ENCODE measurements at places on chromosomes 16 and 17.

DNA sequence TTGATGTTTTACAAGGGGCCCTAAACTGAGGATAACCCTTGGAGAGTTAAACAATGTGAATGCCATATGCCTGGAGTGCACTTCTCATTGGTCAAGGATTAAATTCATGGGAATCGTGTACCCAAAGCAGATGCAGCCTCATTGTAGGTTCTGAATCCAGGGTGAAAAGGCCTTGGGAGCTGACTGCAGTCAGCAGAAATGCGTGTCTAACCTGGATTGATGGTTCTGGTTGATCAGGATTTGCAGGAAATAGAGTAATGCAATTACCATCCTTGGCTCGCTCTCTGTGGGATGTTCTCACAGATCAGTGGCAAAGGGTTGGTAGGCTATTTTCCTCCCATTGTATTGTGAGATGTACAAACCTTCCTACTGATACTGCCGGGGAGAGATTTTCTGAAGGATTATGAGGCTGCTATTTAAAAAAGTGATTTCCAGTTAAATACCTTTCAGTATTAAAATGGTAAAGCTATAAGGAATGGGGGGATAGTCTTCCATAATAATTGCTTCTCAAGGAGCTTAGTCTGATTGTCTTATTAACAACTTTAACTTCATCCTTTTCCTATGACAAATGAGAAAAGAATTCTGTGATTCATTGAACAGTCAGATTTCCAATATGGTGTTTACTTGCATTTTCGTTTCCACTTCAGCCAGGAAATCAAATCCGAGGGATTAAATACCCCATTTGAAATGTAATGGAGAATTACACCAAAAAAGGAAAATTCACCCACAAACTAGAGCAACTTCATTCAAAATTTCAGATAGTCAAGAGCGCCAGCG is 1028.1 kb upstream of the EEF2KMT start:
- no peak overlapping the region for H3K27ac ChIP-seq
- H3K4me1 ChIP-seq: peaks cover 3% of the 10 kb centered on the region
- no peak overlapping the region for H3K4me3 ChIP-seq
- no peak for DNase-seq

- no peaks in the 10 kb centered on the region for H3K36me3 ChIP-seq
- DNase-seq: no peak
- H3K27me3 ChIP-seq: peaks cover 29% of the 10 kb centered on the region
- H3K4me1 ChIP-seq: peaks cover 10% of the 10 kb centered on the region
These were observed 1.1 kb upstream of the DLX3 start for GRCh38 chr17:49996121-49996494.

DNA sequence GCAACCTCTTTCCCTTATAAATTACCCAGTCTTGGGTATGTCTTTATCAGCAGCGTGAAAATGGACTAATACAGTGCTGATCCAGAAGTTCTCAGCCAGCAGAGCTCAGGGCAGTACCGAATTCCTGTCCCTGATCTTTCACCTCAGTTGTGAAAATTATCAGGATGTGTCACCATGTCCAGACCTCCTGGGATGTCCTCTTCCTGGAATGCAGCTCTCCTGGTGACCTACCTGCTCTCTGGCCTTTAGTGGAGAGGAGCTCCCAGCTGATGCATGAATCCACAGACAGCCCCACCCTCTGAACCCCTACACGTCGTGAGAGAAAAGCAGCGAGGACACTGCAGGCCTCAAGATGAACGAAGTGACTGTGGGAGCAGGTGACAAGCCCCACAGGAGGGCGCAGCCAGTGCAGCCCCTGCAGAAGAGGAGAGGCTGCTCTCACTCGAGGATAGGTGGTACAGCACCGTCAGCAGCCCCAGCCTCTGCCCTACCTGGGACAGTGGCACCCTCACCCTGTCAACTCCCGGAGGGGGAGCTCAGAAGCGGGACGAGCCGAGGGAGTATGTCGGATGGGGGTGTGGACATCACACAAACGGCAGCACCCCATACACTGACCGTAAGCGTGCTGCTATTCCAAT is 22.0 kb upstream of the C16orf95 start:
- peaks cover 10% of the 10 kb centered on the region for H3K27me3 ChIP-seq
- H3K4me3 ChIP-seq: no peak overlapping the region
- H3K36me3 ChIP-seq: peaks cover 9% of the 10 kb centered on the region
- DNase-seq: no peak

- peak within 1 kb of the TSS; percentile 64 for H3K4me3 ChIP-seq
- peaks cover 18% of the 10 kb centered on the region for H3K4me1 ChIP-seq
- H3K27ac ChIP-seq: no peak within 1 kb of the TSS
- DNase-seq: no peak
- H3K36me3 ChIP-seq: no peaks in the 10 kb centered on the region
These were observed at the start of gene RRAD for GRCh38 chr16:66925322-66925840. TSS of gene RRAD (minus strand) at chr16:66925535. CDS start at chr16:66925179, 356 bp downstream.

- no peak overlapping the region for H3K4me3 ChIP-seq
- H3K4me1 ChIP-seq: peaks cover 12% of the 10 kb centered on the region
- H3K36me3 ChIP-seq: peaks cover 5% of the 10 kb centered on the region
- no peak overlapping the region for H3K27ac ChIP-seq
- DNase-seq: no peak
These were observed 449.9 kb downstream of the WWOX start for GRCh38 chr16:78549366-78549765.

DNA sequence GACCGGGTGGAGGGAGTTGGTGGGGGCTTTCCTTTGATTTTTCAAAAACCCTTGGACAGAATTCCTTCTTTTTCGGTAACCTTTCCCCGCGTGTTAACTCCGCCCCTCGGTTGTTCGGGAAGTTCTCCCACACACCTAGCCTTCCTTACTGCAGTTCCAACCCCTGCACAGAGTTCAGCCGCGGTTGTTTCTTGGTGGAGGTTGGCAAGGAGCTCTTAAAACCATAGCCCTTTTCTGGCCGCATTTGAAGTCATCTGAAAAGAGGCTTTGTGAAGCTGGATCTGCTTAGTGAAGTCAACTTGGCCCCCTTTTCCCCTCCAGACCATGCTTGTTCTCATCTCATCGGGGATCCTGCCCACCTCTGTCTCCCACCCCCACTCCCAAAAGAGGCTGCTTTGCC is 1.8 kb downstream of the CACNG4 start:
- peak overlapping the region; percentile 67 for H3K27ac ChIP-seq
- peaks cover 39% of the 10 kb centered on the region for H3K4me1 ChIP-seq
- H3K27me3 ChIP-seq: peaks cover 40% of the 10 kb centered on the region

- no peaks in the 10 kb centered on the region for H3K36me3 ChIP-seq
- H3K4me1 ChIP-seq: peaks cover 1% of the 10 kb centered on the region
- no peak overlapping the region for H3K4me3 ChIP-seq
These were observed 52.6 kb upstream of the BPTF start for GRCh38 chr17:67772679-67773078.

GRCh38 chr17:18191236-18191667 is 7.6 kb downstream of the ALKBH5 start:
- H3K27ac ChIP-seq: peak overlapping the region; percentile 39
- H3K4me1 ChIP-seq: peaks cover 19% of the 10 kb centered on the region
- no peaks in the 10 kb centered on the region for H3K36me3 ChIP-seq
- no peaks in the 10 kb centered on the region for H3K27me3 ChIP-seq
- no peak overlapping the region for H3K4me3 ChIP-seq

- no peaks in the 10 kb centered on the region for H3K27me3 ChIP-seq
- H3K4me3 ChIP-seq: peak overlapping the region; percentile 10
- peaks cover 12% of the 10 kb centered on the region for H3K4me1 ChIP-seq
- no peak for DNase-seq
These were observed 9.3 kb upstream of the IRX5 start for GRCh38 chr16:54921206-54921824.

GRCh38 chr17:68356520-68356919 is 65.2 kb downstream of the ARSG start:
- no peak overlapping the region for H3K4me3 ChIP-seq
- no peak for DNase-seq
- H3K27me3 ChIP-seq: no peaks in the 10 kb centered on the region
- no peak overlapping the region for H3K27ac ChIP-seq
- no peaks in the 10 kb centered on the region for H3K36me3 ChIP-seq

- peaks cover 5% of the 10 kb centered on the region for H3K4me1 ChIP-seq
- peaks cover 2% of the 10 kb centered on the region for H3K36me3 ChIP-seq
- peaks cover 32% of the 10 kb centered on the region for H3K27me3 ChIP-seq
- no peak for DNase-seq
These were observed 563 bp downstream of the ZACN start for GRCh38 chr17:76079535-76079955.

GRCh38 chr16:64532117-64532516 is 589.7 kb downstream of the CDH11 start:
- DNase-seq: no peak
- no peaks in the 10 kb centered on the region for H3K27me3 ChIP-seq
- H3K4me3 ChIP-seq: no peak overlapping the region
- H3K4me1 ChIP-seq: no peaks in the 10 kb centered on the region
- H3K36me3 ChIP-seq: no peaks in the 10 kb centered on the region
- H3K27ac ChIP-seq: no peak overlapping the region

- no peaks in the 10 kb centered on the region for H3K36me3 ChIP-seq
- no peak for DNase-seq
- no peak overlapping the region for H3K4me3 ChIP-seq
- no peaks in the 10 kb centered on the region for H3K27me3 ChIP-seq
- H3K27ac ChIP-seq: no peak overlapping the region
These were observed 56.0 kb upstream of the FAM20A start for GRCh38 chr17:68657166-68657565.

GRCh38 chr17:17151962-17152361 is 54.2 kb downstream of the PLD6 start:
- H3K4me1 ChIP-seq: peaks cover 7% of the 10 kb centered on the region
- no peak overlapping the region for H3K4me3 ChIP-seq

DNA sequence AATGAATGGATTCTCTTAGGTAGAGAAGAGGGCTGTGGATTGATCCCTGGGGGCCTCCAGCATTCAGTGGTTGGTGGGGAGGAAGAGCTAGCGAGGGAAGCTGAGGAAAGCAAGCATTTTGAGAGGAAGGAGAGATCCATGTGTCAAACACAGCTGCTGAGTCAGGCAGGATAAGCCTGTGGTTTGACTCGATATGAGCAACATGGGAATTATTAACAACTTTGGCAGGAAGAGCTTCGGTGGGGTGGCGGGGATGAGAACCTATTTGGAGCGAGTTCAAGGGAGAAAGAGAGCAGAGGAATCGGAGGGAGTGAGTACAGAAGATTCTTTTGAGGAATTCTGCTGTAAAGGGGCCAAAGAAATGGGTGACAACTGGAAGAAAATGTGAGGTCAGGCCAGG is 59.5 kb upstream of the CDC42EP4 start:
- no peaks in the 10 kb centered on the region for H3K36me3 ChIP-seq
- H3K4me1 ChIP-seq: peaks cover 18% of the 10 kb centered on the region
- peaks cover 8% of the 10 kb centered on the region for H3K27me3 ChIP-seq
- H3K27ac ChIP-seq: no peak overlapping the region
- no peak overlapping the region for H3K4me3 ChIP-seq

DNA sequence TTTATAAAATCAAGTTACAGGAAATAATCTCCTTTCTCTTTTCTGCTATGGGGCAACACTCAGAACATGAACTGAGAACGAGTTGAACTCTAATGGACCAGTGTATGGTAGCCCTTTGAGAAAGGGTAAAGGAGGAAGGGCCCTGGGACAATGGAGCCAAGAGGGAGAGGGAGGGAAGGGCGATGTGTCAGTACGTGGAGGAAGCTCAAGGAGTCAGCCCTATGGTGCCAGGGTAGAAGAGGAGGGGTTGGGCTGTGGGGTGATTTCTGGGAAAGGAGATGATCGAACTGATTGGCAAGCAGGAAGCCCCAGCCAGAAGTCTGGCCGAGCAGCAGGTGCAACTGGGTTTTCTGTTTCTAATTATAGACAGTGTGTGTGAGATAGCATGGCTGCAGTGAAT is 4.3 kb upstream of the WIPI1 start:
- no peaks in the 10 kb centered on the region for H3K36me3 ChIP-seq
- H3K27ac ChIP-seq: peak overlapping the region; percentile 80
- H3K4me3 ChIP-seq: no peak overlapping the region
- H3K27me3 ChIP-seq: peaks cover 3% of the 10 kb centered on the region
- no peak for DNase-seq
- H3K4me1 ChIP-seq: peaks cover 34% of the 10 kb centered on the region

GRCh38 chr16:55628306-55628968 is 27.4 kb upstream of the SLC6A2 start:
- DNase-seq: no peak
- H3K36me3 ChIP-seq: no peaks in the 10 kb centered on the region
- no peaks in the 10 kb centered on the region for H3K4me1 ChIP-seq
- no peaks in the 10 kb centered on the region for H3K27me3 ChIP-seq
- H3K4me3 ChIP-seq: no peak overlapping the region

- H3K36me3 ChIP-seq: no peaks in the 10 kb centered on the region
- H3K27me3 ChIP-seq: no peaks in the 10 kb centered on the region
- no peak for DNase-seq
- no peak overlapping the region for H3K27ac ChIP-seq
- H3K4me1 ChIP-seq: no peaks in the 10 kb centered on the region
- no peak overlapping the region for H3K4me3 ChIP-seq
These were observed 87.5 kb upstream of the WSB1 start for GRCh38 chr17:27206447-27206846.

DNA sequence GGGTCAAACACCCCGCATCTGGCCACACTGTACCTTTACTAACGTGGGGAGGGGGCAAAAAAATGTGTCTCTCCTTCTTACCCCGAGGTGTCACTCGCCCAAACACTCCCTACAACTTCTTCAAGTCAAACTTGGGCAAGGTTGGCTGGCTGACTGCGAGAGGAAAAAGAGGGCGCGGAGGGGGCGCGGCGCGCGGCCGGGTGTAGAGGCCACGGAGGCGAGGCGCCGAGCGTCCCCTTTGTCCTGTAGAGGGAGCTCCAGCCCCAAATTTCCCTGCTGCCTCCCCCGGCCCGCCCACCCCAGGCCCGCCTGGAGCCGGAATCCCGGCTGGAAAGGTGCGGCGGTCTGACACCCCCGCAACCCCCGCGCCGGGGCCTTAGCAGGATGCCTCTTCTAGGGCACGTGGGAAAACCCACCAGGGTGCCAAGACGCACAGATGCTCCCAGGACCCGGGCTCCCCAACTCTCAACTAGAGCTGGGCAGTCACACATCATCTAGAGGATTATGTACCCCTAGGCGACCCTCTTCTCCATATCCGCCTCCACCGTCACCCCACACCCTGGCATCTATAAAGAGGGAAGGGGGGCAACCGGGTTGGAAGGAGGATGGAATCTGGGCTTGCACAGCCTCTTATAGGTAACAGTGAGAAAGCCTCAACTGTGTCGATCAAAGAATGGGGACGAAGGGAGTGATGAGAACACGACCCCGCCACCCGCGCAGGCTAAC is 4.2 kb downstream of the IRX3 start:
- H3K27ac ChIP-seq: no peak overlapping the region
- H3K27me3 ChIP-seq: peaks cover 37% of the 10 kb centered on the region
- peaks cover 11% of the 10 kb centered on the region for H3K4me1 ChIP-seq
- peak; percentile 75 for DNase-seq

DNA sequence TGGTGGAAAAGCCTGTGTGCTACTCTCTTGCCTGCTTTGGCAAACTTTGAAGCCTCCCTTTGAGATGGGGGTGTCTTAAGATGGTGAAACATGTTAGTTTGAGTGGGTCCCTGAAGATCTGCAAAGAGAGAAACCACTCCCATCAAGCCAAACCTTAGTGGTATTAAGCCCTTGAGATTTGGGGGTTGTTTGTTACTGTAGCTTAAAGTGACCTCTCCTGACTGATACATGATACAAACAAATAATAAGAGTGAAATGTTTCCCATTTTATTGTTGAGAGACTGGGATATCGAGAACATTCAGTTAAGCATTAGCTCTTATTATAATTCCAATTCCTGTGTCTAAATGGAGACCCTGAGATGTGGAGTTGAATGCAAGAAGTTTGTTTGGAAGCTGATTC is 63.1 kb downstream of the NT5M start:
- DNase-seq: no peak
- peaks cover 17% of the 10 kb centered on the region for H3K4me1 ChIP-seq
- H3K4me3 ChIP-seq: peak overlapping the region; percentile 27
- peaks cover 6% of the 10 kb centered on the region for H3K27me3 ChIP-seq
- H3K36me3 ChIP-seq: peaks cover 10% of the 10 kb centered on the region
- peak overlapping the region; percentile 37 for H3K27ac ChIP-seq

GRCh38 chr17:19583871-19584270 is 50.2 kb downstream of the SLC47A1 start:
- no peaks in the 10 kb centered on the region for H3K36me3 ChIP-seq
- H3K27ac ChIP-seq: no peak overlapping the region
- peaks cover 1% of the 10 kb centered on the region for H3K4me1 ChIP-seq
